ENCODE measurements at places on chromosomes 5 and 9. TPM values are rescaled to one million over a fixed set of nuclear protein-coding genes. Genes with fewer than 3 reads are reported as not detected.

Gene ROPN1L
- total RNA-seq = 0.50 TPM

Gene GPR151
- total RNA-seq = not detected

Gene CMYA5
- 2.7 TPM for total RNA-seq

Gene SLC4A9
- total RNA-seq = not detected

Gene FOXD4L6
- total RNA-seq = 0.26 TPM

Gene KCNIP1
- 0.52 TPM for total RNA-seq

Gene PIP5KL1
- total RNA-seq = 3.8 TPM

Gene CAVIN4
- total RNA-seq = 0.85 TPM

Gene PCDHA5
- total RNA-seq = 0.37 TPM

Gene LRRC19
- total RNA-seq = not detected

Gene SPINK6
- not detected for total RNA-seq

GRCh38 chr5:110853267-110853666, 114.5 kb downstream of the SLC25A46 start:
- DNase-seq = no peak

GRCh38 chr5:72956324-72957140, 691 bp downstream of the FCHO2 start:
- DNase-seq = peak; percentile 74

- no peak for DNase-seq
Observed at GRCh38 chr9:99878651-99879050, 27.8 kb upstream of the STX17 start.

GRCh38 chr5:32928761-32929160, 217.6 kb downstream of the NPR3 start:
- no peak for DNase-seq

- DNase-seq = no peak
Observed at GRCh38 chr9:137323531-137324331, 21.7 kb upstream of the NRARP start.

- no peak for DNase-seq
Observed at GRCh38 chr9:68614121-68614520, 73.4 kb upstream of the TMEM252 start.

GRCh38 chr5:16687898-16688297, 71.1 kb upstream of the RETREG1 start:
- DNase-seq = no peak

- DNase-seq = no peak
Observed at GRCh38 chr5:59790376-59790775, 103.2 kb downstream of the PDE4D start.

- no peak for DNase-seq
Observed at GRCh38 chr5:95365302-95366095, 25.7 kb upstream of the FAM81B start.

- DNase-seq = no peak
Observed at GRCh38 chr9:28120184-28120583, 546.9 kb upstream of the C9orf72 start.

DNA sequence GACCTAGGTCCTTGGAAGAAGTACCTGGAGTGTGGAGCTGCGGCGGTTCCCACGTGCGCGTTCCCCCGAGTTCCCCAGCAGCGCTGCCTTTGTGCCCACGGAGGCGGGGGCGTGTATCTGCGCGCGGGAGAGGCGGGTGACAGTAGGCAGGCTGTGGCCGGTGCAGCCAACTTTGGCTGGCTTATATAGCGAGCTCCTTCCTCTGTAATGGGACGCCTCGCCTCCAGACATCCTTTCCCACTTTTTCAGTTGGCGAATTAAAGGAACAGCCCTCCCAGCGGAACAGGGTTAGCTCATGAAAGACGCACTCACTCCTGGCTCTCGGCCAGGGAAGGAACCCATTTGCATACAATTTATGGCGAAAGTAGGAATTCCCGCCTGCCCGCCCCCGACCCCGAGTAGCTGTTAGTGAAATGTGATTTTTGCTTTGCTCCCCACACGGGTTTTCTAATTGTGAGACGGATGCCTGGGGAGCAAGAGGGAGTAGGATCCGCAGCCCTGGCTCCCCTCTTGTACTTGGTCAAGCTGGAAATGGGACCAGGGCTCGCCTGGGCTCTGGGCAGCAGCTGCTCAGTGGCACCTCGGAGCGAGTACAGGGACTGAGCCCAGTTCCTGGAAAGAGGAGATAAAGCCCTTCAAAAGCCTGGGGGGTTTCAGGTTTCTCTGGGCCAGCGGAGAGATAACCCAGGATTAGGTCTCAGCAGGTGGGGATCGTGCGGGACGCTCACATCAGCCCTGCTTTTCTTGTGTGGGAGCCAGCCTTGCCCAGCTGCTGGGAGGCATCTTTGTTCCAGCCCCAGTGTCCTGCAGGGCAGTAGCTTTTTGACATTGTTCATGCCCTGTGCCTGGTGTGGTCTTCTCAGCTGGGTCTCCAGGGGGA, at the start of gene TNC:
TNC (minus strand) TSS at position 159 of the 880 bp plus-strand sequence. CDS start 27,139 bp downstream, outside the sequence.
- DNase-seq = peak; percentile 71

DNA sequence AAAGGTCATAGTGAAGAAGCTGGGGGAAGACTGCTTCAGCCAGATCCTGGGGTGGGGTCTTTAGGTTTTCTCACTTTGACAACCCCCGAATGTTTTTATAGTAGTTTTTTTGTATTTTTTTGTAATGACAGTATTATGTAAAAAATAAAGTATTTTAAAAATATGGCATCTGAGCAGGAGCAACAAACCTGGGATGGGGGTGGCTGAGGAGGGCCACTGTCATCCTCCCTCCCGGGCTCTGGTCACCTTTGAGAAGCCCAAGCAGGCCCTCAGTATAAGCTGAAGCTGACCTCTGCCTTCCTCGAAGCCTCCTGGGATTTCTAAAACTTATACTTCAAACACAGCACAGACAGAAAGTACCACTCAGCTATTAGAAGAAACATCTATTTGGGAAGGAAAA, 8.7 kb downstream of the DNAJB5 start:
- no peak for DNase-seq

- DNase-seq = no peak
Observed at GRCh38 chr9:88197781-88198340, 59.6 kb upstream of the SPATA31C2 start.

DNA sequence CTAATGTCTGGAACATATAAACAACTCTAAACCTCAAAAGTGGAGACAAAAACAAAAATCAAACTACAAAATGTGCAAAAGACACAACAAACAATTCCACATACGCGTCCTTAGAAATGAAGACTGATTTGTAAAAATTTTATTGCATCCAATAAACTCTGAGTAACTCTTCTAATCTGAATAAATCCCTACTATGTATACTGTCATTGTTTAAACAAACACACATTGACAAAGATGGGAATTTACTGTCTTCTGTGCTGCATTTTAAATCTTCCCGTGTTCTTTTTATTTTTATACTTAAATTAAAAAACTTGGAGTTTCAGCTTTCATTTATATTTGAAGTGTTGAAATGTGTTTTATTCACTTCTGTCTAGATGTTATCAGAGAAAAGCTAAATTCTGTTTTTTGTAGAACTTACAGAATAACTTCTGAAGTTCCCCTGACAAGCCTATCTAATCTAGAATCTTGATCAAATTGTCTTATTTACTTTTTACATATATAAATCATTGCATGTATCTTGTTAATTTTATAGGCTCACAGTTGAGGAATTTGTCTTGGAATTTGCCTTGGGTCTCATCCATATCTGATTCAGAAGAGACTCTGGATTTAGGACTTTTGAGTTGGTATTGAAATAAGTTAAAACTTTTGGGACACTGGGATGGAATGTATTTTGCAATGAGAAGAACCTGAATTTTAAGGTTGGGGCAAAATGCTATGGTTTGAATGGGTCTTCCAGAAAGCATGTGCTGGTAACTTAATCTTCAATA, 2064.4 kb upstream of the C9orf72 start:
- no peak for DNase-seq
